AG09309 (cell line): ENCODE measurements at places on chromosomes 2 and 18.
A peak's percentile ranks its signal among the peaks of the same experiment; 100 is the strongest.

DNA sequence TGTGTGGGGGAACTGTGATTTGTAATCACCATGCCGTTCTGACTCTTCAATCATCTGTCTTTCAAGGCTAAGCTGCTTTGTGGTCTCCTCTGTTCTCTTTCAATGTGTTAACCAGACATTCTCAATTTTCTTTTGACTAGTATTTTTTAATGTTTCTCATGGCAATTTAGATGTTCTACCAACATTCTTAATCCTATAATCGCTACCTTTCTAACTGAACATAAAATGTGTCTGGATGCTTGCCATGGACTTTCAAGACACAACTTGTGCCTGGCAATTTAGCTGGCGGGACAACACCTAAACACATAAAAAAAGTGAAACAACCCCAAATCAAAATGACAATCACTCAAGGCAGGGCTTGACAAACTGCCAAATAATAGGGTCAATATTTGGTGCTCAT, 135.0 kb upstream of the ACKR3 start:
- no peak for DNase-seq

DNA sequence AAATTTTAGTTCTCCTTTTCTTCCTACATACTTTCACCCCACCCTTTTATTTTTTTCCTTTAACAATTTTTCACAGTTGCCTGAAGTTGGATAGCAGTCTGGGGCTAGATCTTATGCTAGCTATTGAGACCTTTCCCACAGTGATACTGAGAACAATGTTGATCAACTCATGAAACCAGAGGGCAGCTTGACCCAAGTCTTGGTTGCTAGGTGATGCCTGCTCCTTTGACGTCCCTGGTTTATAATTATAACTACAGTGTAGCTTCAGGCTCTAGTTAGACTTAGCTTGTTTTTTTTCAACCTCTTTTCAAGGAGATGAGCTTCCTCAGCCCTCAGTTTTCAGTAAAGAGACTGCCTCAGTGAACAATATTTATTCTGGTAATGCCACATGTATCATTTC, 648.5 kb downstream of the IRS1 start:
- DNase-seq, result no peak

GRCh38 chr2:210252699-210253606, 27.7 kb upstream of the ACADL start:
- DNase-seq, result no peak

GRCh38 chr18:78689606-78690005, 290.0 kb upstream of the SALL3 start:
- no peak for DNase-seq

GRCh38 chr2:133968446-133968845, 285.4 kb upstream of the MGAT5 start:
- DNase-seq, result no peak

GRCh38 chr2:176679061-176679669, 409.9 kb downstream of the MTX2 start:
- DNase-seq, result no peak

DNA sequence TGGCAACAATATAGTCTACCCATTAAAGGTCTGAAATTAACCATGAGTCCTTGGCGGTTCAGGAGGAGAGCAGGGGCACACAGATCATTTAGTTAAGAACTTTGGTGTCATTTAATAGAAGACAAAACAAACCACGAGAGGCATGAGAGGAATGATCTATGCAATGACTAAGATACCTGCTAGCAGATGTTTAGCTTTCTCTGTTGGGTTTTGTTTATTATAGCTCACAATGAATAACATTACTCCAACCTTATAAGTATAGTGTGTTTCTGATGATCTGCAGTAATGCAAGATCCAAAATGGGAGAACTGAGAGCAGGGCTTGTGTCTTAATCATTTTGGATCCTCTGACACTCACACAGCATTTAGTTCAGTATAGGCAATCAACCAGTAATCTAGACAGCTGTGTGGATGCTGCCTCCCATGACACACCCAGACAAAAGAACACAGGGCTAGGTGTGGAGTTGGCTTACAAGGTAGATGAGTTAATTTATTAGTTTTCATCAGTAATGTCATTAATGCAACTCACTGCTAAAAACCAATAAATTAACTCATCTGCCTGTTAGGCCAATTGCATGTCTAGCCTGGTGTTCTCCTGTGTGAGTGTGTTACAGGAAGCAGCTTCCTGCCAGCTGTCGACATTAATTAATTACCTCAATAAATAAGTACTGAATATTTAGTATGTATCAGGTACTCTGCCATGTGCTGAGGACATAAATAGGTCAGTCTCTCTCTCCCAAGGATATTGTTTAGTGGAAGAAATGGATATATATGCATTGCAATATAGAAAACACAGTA, 92.3 kb downstream of the CLIP4 start:
- no peak for DNase-seq

DNA sequence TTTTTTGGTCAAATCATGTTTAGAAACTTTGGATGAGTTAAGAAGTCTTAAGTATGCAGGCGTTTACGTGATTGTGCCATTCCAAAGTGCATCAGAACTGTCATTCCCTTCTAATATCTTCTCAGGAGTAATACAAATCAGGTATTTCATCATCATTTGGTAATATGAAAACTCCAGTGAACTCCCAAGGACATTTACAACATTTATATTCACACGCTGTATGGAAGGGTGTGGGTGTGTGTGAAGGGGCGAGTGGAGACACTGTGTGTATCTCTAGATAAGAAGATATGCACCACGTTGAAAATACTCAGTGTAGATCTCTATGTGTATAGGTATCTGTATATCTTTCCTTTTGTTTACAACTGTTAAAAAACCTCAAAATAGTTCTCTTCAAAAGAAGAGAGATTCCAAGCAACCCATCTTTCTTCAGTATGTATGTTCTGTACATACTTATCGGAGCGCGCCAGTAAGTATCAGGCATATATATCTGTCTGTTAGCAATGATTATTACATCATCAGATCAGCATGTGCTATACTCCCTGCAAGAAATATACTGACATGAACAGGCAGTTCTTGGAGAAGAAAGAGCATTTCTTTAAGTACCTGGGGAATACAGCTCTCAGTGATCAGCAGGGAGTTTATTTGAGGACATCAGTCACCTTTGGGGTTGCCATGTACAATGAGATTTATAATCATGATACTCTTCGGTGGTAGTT, 29.3 kb downstream of the COX7A2L start:
- DNase-seq, result no peak

DNA sequence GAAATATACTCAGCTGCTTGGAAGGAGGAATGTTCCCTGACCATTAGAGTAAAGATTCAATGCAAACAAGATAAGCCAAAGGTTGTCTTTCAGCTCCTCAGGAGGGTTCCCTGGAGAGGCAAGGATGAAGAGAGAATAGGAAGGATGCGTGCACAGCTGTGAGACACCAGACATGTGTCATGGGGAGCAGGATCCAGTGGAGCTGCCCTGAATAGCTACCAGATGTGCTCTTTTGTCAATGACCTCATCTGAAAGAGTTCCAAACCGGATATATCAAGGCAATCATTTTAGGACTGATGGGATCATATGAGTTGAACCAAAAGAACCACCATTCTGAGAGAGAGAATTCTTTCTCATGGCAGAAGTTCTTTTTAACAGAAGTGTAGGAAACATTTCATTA, 490.6 kb downstream of the IRS1 start:
- peak; percentile 52 for DNase-seq

- DNase-seq, result no peak
Measured at GRCh38 chr2:8204711-8205110, 477.1 kb upstream of the ID2 start.

DNA sequence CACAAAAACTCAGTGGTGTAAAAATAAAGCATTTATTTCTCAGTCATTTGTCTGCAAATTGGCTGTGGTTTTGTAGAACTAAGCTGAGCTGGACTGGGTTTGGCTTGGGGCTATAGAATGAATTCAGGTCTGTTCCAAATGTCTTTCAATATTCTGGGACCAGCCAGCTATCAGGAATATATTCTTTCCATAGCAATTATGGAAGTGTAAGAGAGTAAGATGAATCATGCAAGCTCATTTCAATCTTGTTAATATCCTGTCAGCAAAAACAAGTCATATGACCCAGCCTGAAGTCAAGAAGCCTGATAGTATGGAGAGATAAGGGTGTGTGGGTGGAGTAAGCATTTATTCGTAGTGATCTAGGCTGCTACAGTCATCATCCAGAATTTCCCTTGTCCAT, 481.0 kb upstream of the CDH2 start:
- DNase-seq, result no peak

- DNase-seq, result no peak
Measured at GRCh38 chr18:80109676-80110078, 615 bp downstream of the ADNP2 start.

GRCh38 chr2:77629539-77629938, 107.4 kb upstream of the LRRTM4 start:
- no peak for DNase-seq

DNA sequence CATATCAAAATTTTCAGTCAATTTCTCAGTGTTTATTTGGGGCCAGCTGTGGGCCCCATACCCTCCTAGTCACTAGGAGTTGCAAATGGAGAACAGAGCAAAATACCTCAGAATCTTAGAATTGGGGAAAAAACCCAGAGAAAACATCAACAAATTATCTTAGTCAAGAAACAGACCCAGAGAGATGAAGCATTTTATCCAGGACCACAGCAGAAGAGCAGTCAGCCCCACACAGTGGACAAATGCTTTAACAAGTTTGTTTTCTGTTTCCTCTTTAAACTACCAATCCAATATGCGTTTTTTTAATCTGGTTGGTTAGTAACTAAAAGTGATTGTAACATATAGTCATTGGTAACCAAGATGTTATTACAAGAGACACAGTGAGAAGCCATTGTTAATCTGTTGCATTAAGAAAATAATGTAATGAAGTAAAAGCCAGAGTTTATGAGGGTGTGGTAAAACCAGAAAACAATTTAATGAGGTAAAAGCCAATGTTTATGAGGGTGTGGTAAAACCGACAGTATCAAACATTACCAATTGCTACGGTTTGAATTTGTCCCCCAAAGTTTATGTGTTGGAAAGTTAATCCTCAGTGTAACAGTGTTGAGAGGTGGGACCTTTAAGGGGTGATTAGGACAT, 60.7 kb upstream of the COX7A2L start:
- DNase-seq, result no peak

DNA sequence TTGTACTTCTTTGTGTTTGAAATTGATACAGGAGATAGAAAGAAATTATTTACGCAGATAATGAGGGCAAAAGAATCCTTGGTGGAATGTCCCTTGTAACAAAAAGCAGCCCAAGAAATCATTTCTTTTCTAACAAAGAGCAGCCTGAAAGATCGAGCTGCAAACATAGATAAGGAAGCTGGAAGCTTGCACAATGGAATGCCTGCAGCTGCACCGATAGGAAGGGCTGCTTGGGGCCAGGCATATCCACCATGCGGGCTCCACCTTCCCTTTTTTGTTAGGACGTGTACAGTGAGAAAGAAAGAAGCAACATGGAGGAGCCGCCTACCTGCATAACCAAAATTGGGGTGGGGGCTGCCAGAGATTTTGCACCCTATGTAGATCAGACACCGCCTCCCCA, 568.7 kb downstream of the METTL4 start:
- no peak for DNase-seq

GRCh38 chr18:45548614-45549013, 66.7 kb upstream of the SLC14A2 start:
- no peak for DNase-seq

DNA sequence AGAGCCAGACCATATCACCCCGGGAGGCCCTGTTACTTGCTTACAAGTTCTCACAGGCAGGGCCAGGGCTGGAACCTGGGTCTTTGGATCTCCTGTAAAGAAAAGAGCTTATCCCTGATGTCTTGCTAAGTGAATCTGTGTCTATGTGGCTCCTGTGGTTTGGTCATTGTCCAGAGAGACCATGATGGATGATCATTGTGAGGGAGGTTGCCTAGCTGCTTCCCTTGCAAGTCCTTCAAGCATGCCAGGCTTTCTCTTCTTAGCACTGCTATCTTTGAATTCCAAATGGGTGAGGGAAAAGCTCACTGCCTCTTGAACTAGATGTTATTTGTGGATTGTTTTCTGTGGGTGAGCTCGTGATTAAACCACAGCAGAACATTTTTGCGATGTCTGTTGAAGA, 151.6 kb downstream of the FSHR start:
- no peak for DNase-seq

DNA sequence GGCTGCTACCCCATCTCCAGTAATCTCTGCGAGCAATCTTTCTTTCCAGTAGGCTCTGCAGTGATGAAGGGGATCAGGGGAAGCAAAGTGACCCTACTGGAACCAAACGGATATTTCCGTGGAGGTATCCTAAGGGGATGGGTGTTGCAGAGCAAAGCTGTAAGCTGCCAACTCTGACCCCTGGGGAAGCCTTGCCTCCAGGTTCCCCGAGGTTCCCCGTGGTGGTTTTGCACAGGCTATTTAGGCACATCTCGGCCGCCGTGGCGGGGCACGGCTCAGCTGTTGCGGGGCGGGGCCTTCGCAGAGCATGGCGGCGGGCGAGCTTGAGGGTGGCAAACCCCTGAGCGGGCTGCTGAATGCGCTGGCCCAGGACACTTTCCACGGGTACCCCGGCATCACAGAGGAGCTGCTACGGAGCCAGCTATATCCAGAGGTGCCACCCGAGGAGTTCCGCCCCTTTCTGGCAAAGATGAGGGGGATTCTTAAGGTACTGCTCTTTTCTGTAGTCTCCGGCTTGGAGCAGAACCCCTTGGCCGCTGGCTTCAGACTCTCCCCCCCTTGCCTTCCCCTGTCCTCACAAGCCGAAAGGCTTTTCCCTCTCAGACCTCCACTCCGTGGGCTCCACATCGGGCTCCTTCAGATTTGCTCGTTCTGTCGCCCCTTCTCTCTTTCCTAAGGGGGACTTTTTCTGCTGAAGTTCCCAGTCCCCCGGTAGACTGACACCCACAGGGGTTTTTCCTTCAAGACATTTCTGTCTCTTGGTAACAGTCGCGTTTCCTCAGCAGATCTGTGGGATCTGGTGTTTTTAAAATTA, at the start of gene COMMD1:
Gene COMMD1 (plus strand): TSS at position 303 of the 814 bp plus-strand sequence. CDS start 5 bp downstream, at position 308.
- DNase-seq, result no peak

DNA sequence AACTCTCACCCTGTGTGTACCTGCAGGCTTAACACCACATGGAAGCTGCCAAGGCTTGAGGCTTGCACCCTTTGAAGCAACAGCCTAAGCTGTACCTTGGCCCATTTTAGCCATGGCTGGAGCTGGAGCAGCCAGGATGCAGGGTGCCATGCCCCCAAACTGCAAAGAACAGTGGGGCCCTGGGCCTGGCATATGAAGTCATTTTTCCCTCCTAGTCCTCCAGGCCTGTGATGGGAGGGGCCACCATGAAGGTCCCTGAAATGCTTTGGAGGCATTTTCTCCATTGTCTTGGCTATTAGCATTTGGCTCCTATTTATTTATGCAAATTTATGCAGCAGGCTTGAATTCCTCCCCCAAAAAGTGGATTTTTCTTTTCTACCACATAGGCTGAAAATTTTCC, 238.4 kb downstream of the CDCA7 start:
- DNase-seq, result no peak

DNA sequence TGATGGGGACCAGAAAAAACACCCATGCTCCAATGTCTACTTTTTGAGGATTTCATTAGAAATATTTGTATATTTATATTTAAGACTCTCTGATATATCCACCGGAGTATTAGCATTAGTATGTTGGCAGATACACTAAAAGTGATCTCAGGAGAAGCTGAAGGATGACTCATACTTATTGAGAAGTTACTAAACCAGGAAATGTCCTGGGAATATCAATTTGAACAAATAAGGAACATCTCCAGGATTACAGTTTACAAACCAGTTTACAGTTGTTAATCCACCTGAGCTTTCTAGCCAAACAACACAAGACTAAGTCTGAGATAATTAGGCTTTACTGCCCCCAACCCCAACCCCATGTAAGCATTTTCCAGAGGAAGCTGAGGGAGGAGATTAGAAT, 16.1 kb upstream of the DPP4 start:
- no peak for DNase-seq
